Hypothalamus (tissue), 51 donors: ENCODE measurements at places on chromosomes 13 and 19.

GRCh38 chr13:25752957-25753551, 298.8 kb downstream of the SHISA2 start:
- DNase-seq = no peak

- DNase-seq = no peak
Observed at GRCh38 chr13:46683676-46684260, 113.2 kb downstream of the ESD start.

- no peak for DNase-seq
Observed at GRCh38 chr13:53075356-53076041, 46.9 kb downstream of the OLFM4 start.

GRCh38 chr13:33213024-33213768, 72.4 kb downstream of the STARD13 start:
- DNase-seq = no peak

DNA sequence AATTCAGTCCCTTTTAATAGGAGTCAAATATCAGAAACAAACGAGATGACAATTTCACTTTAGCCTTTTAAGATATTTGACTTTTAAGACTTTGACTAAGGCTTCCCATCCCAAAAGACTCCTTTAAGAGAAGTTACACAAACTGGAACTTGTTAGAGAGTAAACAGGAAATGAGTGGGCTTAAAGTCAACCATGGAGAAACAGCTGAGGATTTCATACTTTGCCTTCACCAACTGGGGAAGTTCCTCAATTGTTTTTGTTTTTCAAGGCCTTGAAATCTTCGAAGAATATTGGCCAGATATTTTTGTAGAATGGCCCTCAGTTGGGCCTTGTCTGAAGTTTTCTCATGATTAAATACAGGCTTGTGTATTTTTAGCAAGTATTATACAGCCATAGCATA, 227.3 kb downstream of the POU4F1 start:
- DNase-seq = no peak

GRCh38 chr13:94346261-94347019, 133.0 kb downstream of the DCT start:
- no peak for DNase-seq

GRCh38 chr13:79782541-79783205, 301.7 kb downstream of the NDFIP2 start:
- DNase-seq = peak; percentile 44

GRCh38 chr13:31008400-31009115, 76.1 kb downstream of the TEX26 start:
- no peak for DNase-seq

DNA sequence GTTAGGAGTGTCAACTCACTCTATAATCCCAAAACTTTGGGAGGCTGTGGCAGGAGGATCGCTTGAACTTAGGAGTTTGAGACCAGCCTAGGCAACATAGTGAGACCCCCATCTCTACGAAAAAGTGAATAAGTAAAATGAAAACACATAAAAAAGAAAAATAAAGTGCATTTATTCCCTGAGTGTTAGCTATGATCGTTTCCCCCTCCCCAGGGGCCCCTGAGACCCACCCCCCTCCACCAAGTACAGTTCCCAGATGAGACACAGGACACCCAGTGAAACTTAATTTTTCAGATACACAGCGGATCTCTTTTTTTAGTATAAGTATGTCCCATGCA, 28.6 kb upstream of the NANOS3 start:
- no peak for DNase-seq

GRCh38 chr19:32976223-32976805, 4.3 kb downstream of the FAAP24 start:
- peak; percentile 21 for DNase-seq

DNA sequence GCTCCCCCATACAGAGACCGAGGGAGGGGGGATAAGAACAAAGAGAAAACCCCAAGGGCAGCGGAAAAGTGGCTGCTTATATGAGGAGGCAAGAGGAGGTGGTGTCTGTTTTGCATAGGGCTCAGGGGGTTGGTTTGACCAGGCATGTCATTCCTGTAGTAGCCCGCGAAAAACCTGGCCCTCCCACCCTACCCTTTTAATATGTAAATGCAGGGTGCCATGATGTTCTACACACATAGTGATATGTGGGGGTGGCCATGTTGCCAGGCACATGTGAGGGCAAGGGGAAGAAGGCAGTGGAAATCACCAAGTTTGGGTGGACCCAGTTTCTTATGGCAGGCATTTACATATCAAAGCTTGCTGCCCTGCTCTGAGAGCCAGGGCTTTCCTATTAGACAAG, 203.5 kb upstream of the UBL3 start:
- DNase-seq = no peak

GRCh38 chr19:47315125-47315821, 5.6 kb downstream of the C5AR1 start:
- DNase-seq = no peak

DNA sequence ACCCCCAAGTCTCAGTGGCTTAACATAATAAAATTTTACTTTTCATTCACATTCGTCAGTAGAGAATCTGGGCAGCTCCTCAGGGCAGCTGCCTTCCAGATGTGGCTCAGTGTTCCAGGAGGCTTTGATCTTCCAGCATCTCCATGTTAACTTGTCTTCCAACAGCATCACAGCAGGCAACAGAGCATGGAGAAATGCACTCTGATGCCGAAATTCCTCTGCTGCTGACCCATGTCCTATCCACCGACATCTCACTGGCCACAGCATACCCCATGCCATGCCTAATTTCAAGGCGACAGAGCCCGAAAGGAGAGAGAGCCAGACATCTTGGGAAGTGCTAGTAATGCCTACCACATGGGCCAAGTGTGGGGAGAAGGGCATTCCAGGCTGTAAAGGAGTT, 64.9 kb upstream of the MEDAG start:
- DNase-seq = no peak

DNA sequence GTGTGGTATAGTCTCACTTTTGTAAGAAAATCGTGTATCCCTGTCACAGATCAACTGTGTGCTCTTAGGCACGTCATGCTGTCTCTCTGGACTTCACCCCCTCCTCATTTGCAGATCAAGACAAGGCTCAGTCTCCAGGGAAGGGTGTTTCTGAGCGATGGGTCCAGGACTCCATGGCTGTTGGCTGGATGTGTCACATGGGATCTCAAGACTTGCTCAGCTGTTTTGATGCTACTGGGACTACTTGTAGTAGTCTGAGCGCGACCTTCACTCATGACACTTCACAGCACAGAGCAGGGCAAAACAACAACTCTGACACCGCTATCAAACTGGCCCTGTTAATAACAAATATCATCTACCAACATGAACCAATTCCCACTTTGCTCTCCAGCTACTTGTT, 36.2 kb downstream of the SMAD9 start:
- no peak for DNase-seq

DNA sequence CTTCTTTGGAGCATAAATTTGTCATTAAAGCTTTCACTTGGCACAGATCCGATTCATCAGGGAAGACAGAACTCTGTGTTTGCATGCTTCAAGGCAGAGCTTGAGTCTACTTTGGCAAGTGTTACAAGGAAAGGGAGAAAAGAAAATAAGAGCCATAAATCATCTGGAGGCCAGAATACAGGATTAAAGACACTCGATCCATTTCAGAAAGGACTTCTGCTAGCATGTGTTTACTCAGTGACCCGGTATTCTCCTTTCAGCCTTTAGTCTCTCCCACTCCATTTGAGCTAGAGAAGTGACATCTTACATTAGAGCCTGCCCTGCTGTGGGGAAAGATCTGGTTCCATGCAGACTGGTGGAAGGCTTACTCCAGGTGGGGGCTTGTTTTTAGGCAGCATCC, 306.4 kb downstream of the KLF5 start:
- no peak for DNase-seq

DNA sequence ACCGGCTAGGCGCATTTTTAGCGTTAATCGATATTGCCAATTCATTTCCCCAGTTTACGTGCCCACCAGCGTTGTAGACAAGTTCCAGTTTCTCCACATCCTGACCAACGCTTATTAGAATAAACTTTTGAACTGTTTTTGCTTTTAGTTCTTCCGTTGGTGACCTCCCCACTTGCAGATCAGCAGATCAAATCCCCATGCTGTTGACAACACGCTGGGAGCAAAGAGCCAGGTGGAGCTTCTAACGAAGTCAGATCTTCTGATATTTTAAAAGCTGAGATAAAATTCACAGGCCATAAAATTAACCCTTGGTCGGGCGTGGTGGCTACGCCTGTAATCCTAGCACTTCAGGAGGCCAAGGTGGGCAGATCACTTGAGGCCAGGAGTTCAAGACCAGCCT, 21.2 kb downstream of the RCN3 start:
- DNase-seq = no peak

GRCh38 chr13:83151308-83151660, 731.0 kb downstream of the SLITRK1 start:
- no peak for DNase-seq

- no peak for DNase-seq
Observed at GRCh38 chr13:99350191-99350590, 43.0 kb upstream of the GPR183 start.

DNA sequence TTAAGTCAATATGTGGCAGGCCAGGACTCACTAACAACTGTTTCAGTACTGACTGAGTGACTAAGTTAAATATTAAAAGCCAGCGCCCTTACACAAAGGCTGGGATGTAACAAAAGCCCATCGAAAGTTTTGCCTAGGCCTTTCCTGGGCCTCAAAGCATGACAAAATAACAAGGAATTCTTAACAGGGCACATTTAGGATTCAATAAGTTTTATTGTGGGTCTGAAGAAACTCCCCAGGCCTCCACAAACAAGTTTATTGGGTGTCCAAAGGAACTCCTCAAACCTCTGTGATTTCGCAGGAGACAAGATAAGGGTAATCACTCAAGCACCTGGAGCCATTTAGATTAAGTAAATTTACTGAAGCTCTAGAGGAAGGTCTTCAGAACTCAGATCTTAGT, 130.7 kb upstream of the SGCG start:
- DNase-seq = no peak

GRCh38 chr19:21269813-21270212, 59.4 kb downstream of the ZNF708 start:
- DNase-seq = no peak

GRCh38 chr13:25281193-25281934, 5.9 kb downstream of the MTMR6 start:
- no peak for DNase-seq

DNA sequence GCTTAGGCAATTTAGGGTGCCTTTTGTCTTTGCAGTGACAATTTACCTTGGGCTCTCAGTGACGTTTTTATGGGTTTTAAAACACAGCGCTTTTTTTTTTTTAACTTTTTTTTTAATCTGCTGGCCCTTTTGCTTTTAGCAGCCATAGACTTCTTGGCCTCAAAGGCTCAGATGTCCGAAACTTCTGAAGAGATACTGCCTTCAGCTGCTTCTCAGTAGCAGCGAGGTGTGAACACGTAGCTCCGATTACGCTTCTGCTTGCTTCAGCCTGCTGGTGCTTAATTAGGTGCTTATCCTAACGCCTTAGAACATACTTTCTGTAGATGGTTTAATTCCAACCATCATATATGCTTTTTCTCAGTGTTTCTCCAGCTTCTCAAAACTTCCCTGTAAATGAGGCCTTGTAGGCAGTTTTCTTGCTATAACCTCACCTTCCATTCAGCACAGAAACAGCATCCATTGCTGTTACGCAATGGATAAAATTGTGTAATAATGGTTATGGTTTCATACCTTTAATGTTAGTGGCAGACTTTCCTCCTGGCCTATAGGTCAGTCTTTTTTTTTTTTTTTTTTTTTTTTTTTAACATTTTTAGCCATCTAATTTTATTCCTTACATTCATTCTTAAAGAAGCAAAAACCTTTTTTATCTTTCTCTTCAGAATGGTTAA, 723.9 kb downstream of the GPC5 start:
- no peak for DNase-seq

DNA sequence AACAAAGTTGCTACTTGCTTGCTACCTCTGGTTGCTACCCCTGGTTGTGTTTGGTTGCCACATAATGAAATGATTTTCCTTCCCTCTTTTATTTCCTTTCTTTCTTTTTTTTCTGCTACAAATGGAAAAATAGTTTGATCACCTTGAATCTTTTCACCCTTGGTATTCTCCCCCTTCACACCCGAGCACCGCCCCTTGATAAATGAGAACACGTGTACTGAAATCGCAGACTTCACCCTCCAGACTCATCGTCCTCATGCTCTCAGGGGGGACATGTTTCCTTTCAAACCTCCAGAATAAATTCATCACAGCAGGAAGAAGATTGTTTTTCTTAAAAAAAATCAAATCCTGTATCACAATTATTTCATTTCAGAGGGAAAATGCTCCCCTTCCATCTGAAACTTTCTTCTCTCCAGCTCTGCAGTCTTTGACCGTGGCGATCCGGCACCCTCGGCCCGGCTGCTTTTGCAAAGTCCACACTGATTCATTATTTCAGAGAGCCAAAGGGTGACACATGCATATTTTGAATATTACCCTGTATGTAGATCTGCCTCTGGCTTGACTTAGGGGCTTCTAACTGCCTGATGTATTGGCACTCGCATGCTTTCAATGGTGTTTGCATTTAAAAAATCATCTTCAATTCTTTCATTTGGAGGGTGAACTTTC, 222.6 kb upstream of the MAB21L1 start:
- DNase-seq = no peak

GRCh38 chr13:27203854-27204253, 32.2 kb upstream of the USP12 start:
- DNase-seq = no peak

DNA sequence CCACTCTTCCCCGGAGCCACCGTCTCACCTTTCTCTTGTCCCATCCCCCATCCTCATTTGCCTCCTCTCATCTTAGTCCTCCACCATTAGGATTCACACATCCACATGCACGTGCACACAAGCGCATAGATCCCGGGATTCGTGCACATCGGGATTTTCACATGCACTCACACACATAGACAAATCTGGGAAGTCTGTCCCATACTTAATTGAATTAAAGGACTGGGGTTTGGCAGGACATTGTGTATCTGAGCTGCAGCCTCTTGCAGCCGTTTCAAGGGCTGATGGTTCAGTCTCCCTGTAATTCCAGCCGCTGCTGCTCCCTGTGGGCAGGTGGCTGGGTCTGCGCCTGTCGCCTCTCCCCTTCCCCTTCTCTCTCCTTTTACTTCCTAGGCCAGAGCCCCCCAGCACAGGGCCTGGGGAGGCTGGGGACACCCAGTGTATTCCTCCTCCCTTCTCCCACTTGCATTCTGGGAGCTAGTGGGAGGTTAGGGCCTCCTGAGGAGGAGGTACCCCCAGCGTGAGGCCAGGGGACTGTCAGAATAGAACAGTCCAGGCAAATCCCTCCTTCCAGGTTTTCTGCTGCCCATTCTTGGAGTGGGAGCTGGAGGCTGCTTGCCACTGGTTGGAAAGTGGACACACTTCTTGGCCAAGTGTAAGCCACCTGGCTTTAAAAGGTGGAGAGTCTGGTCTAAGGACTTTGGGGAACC, 43.6 kb downstream of the LYL1 start:
- no peak for DNase-seq
